Cardiac muscle cell (in vitro differentiated cells and primary cell): ENCODE measurements at places on chromosomes 13 and 19. TPM values are rescaled to one million over a fixed set of nuclear protein-coding genes. Genes with fewer than 3 reads are reported as not detected.

KEAP1 gene
- 70.5 and 73.6 TPM in 2 replicates for total RNA-seq

COMP gene
- 0.07 and 0.09 TPM in 2 replicates for total RNA-seq

WDR62 gene
- total RNA-seq, result 3.9 and 13.4 TPM in 2 replicates

IGFL4 gene
- 0.21 and 0.25 TPM in 2 replicates for total RNA-seq

ZNF415 gene
- 11.9 and 17.0 TPM in 2 replicates for total RNA-seq

COPE gene
- 306 and 478 TPM in 2 replicates for total RNA-seq

MCEMP1 gene
- total RNA-seq, result not detected in 2 replicates

CDX2 gene
- total RNA-seq, result not detected in 2 replicates

ZNF790 gene
- total RNA-seq, result 14.7 and 25.3 TPM in 2 replicates
